Stimulated activated CD8-positive, alpha-beta memory T cell treated with anti-CD3 and anti-CD28 coated beads, Interleukin-7, amount 100 ng/mL, for 1 hour (primary cell): ENCODE measurements at places on chromosomes 4 and X.

- no peak for DNase-seq
Measured at GRCh38 chr4:5999356-5999755, 18.9 kb downstream of the C4orf50 start.

DNA sequence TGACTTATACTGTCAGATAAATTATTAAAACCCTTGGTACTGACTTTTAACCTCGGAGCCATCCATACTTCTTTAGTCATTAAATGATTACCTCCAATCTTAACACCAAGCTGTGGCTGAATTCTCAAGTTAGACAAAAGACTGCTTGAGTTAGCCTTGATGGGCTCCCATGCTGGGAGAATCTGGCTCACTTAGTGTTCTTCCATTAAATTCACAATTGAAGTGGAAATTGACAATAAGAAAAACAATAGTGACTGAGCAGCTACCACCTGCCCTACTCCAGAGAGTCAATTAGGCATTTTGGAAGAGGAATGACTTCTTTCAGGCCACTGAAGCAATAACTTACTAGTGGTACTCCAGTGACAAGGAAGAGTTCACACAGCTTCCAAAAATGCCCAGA is 503.0 kb upstream of the CPXCR1 start:
- no peak for DNase-seq

- no peak for DNase-seq
Measured at GRCh38 chrX:139823806-139824205, 109.0 kb downstream of the ATP11C start.

DNA sequence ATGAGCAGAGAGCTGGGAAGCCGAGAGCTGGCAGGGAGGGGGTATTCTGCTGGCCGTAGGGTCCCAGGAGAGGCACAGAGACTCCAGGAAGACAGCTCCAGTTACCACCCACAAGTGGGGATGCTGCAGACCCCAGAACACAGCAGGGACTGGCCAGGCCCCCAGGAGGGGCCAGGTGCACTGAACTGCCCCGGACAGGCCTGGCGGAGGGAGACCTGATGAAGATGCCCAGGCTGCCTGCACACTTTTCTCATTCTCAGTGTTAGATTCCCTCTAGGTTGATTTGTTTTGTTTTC is 110.8 kb downstream of the CPZ start:
- no peak for DNase-seq

- DNase-seq = no peak
Measured at GRCh38 chr4:47239649-47240048, 208.3 kb downstream of the GABRB1 start.

GRCh38 chrX:3393581-3394111 is 47.2 kb upstream of the MXRA5 start:
- DNase-seq = no peak

DNA sequence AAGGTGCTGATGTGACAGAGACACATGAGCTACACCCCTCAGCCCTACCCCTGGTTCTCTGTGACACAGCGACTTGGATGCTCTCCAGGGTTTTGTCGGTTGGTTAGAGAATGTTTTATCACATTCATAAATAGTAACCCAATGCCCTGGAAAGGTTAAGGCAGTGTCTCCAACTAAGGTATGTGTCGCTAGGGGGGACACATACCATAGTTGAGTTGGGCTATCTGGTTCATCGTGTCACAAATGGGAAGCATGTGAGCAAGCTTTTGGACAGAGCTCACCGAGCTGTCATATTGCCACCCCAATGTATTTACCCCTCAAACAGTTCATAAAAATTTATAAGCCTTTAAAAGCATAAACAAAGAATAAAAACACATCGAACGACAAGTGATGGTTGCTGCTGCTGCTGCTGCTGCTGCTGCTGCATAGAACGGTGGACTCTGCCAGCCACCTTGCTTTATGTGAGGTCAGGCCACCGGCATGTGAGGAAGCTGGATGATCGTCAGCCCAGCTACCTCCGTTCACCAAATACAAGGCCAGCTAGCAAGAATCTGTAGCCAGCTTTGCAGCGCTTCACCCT is 55.9 kb downstream of the STOX2 start:
- DNase-seq = no peak
